Activated CD8-positive, alpha-beta memory T cell treated with anti-CD3 and anti-CD28 coated beads, Interleukin-2, amount 10 ng/mL, durations not matched to agents 7 days and 5 days (primary cell): ENCODE measurements at places on chromosomes 4 and X.

DNA sequence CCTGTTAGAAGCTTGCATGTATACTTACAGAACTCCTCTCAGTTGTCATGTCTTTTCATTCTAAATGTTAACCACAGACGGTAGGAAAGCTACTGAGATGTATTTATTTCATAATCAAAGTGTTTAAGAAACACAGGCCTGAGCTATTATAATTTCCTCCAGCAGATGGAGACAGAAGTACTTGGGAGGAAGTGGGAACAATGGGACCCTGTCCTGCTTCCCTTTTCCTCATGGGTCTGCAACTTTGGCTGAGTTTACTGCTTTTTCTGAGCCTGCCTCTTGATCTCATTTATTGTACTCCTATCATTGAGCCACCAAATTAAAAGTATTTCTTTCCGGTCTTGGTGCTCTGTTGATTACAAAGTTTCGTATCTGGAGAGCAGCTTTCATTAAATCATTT lies 67.7 kb upstream of the SPANXN2 start:
- no peak for DNase-seq

GRCh38 chr4:8439168-8439567 lies 1.4 kb downstream of the ACOX3 start:
- no peak for DNase-seq

- no peak for DNase-seq
These were observed 56.2 kb downstream of the RTL9 start for GRCh38 chrX:110414679-110415439.

DNA sequence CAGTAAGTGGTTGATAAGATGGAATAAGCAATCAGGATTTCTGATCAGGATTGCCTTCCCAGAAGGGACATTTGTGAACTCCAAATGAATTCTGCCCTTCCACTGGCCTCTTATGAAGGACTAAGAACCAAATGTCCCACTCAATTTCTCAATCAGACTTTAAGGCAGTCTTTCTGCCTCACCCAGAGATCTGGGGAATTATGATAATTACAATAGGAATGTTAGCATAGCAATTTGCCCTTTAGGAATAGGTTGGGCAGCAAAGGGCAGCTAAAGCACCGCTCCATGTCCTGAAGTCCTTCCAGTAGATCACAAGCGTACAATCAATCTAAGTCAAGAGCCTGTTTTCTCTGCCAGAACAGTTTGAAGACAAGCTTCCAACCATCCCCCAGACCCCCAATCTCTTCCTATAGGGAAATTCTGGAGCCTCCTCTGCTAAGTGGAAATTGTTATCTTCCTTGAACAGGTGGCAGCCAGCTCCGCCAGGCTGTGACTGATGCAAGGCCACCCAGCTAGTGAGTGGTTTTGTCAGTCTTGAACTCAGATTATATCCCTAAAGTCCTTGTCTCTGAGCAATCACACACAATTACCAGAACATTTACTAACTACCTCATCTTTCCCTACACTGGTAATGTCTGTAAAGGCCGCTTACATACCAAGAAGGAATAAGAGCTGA lies 18.6 kb downstream of the NKX3-2 start:
- no peak for DNase-seq

GRCh38 chrX:39398215-39398962 lies 597.1 kb downstream of the MID1IP1 start:
- DNase-seq = no peak

DNA sequence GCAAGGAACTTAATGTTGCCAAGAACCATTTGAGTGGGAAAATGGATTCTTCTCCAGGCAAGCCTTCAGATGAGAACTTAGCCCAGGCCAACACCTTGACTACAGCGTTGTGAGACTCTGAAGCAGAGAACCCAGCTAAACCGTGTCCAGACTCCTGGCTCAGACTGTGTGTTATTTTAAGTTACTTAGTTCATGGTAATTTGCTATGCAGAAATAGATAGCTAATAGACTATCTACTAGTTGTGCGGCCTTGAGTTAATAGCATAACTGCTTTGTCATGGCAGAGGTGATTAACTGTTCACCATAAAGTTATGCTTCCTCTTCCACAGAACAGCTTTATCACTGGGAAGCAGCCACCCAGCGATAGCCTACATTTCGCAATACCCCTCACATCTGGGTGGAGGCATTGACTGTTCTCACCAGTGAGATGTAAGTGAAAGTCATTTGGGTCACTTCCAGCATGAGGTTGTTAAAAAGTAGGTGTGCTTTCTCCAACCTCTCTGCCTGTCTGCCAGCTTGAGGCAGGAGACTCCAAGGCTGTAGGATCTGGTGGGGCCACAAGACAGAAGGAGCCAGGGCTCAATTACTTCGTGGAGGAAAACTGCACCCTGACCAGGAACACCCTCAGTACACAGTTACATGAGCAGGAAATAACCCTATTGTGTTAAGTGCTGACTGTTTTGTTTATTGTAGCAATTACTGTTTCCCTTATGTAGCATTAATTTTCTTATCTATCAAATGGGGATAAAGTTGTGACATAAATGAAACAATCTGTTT lies 94.2 kb downstream of the GPAT3 start:
- DNase-seq = no peak

DNA sequence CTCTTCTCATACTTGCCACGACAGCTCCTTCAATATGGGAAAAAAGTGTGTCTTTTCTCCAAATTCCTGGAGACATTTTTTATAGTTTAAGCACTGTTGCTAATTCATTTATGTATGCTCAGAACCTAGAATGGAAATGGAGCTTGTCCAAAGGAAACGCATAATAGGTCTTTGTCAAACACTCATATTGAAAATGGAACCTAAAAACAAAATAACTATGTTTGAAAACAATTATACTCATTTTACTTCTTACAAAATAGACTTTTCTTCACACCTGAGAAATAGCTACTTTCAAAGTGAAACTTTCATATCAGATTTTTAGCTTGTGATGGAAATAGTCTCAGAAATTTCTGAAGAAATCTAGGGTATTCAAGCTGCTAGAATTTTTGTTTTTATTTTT lies 529.7 kb upstream of the BOD1L1 start:
- no peak for DNase-seq

GRCh38 chrX:50618788-50619558 lies 148.3 kb upstream of the DGKK start:
- no peak for DNase-seq

- no peak for DNase-seq
These were observed 7.7 kb downstream of the LAP3 start for GRCh38 chr4:17584521-17585213.

DNA sequence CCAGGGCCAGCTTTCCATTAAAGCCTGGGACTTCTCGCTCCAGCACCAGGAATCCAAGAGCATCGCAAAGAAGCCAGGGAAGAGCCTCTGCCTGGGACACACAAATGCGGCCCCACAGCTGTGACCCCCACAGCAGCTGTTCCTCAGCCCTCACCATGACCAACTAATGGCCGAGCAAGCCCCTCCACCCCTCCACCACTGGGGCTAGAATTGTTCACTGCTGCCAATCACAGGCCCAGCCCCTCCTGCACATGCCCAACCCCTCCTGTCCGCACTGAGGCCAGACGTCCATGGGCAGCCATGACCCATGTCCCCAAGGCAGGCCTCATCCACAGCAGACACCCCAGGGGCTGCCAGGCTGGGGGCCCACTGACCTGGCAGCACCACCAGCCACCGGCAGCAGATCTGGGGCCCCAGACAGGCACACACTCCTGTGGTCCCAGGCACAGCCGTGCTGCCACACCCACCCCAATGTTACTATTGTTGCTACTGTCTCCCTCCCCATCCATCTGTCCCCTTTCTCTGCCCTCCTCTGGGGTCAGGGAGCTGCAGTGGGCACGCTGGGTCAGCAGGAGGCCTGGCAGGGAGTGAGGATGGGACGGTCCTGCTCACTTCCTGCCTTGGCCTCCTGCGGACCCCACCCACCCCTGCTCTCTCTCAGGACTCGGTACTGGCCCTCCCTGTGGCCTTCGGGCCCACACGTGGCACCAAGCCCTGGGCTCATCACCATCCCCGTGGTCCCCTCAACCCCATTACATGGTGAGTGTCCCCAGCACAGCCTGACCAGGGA lies 56.0 kb downstream of the ZFYVE28 start:
- DNase-seq = no peak

DNA sequence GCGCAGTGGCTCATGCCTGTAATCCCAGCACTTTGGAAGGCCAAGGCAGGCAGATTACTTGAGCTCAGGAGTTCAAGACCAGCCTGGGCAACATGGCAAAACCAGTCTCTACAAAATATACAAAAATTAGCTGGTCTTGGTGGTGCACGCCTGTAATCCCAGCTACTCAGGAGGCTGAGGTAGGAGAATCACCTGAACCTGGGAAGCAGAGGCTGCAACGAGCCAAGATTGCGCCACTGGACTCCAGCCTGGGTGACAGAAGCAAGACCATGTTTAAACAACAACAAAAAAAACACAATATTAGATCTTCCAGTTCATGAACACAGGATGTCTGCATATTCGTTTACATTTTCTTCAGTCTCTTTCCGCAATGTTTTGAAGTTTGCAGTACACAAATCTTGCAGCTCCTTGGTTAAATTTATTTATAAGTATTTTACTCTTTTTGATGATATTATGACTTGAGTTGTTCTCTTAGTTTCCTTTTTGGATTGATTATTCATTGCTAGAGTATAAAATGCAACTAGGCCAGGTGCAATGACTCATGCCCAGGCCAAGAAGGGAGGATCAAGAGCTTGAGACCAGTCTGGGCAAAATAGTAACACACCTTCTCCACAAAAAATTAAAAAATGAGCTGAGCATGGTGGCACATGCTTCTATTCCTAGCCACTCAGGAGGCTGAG lies 30.4 kb upstream of the ABCG2 start:
- no peak for DNase-seq

- no peak for DNase-seq
These were observed 83.6 kb downstream of the JAKMIP1 start for GRCh38 chr4:6116696-6117285.

- DNase-seq = no peak
These were observed 284.0 kb upstream of the ZFP42 start for GRCh38 chr4:187711586-187711985.

GRCh38 chr4:181684310-181684709 lies 558.9 kb upstream of the TENM3 start:
- no peak for DNase-seq

- DNase-seq = peak; percentile 46
These were observed 63.4 kb downstream of the NUDT10 start for GRCh38 chrX:51395810-51396728.

DNA sequence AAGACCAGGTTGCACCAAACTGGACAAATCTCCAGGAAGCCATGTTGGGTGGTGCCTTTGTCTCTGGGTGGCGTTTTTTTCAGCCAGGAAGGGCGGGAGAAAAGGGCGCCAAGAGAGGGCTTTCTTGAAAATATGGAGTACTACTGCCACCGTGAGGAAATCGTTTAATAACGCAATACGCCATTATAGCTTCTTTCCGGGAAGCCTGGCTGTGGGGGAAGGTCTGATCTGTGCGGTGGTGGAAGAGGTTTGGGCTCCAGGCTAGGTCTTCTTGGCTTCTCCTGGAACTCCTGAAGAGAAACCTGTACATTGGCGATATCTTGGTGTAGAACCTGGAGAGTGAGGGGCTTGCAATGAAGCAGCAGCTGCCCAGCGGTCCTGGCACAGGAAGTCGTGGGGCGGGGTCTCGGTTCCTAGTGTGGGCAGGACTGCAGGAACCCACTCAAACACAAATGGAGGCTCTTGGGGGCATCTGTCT lies 202.7 kb downstream of the OR13H1 start:
- no peak for DNase-seq

DNA sequence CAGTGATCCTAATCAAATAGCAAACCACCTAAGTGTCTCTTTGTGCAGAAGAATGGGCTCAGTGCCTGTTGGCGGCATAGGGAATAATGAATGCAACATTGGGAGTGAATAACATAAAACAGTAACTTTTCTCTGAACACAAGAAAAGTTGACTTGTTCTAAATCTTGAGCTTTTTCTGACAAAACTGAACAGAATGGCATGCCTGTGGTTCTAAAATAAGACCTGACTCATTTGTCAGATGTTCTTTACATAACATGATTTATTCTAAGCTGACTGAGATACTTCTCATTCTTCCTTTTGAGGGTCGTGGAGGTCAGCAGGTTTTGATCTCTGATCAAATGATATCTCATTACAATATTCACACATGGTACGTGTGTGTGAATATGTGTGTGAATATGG lies 165.4 kb upstream of the WDR1 start:
- DNase-seq = no peak

GRCh38 chr4:20313237-20314030 lies 61.7 kb downstream of the SLIT2 start:
- no peak for DNase-seq

DNA sequence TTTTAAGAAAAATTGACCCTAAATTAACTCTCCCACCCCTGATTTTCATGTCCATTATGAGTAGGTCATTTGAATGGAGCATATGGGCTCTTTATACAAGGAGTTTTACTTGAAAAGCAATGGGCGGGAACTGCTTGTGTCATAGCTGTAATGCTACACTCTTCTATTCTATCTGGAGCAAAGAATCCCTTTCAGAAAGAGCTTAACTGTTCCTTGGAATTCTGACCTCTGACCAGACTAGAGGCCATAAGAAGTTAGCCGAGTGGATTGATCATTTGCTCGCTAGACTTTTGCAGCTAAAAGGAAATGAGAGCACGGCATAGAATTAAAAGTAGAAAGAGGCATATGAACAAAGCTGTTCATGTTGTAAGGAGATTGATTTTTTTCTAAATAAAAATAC lies 79.1 kb downstream of the DOCK11 start:
- DNase-seq = no peak

- no peak for DNase-seq
These were observed 983.2 kb upstream of the IGFBP7 start for GRCh38 chr4:58093352-58093751.

DNA sequence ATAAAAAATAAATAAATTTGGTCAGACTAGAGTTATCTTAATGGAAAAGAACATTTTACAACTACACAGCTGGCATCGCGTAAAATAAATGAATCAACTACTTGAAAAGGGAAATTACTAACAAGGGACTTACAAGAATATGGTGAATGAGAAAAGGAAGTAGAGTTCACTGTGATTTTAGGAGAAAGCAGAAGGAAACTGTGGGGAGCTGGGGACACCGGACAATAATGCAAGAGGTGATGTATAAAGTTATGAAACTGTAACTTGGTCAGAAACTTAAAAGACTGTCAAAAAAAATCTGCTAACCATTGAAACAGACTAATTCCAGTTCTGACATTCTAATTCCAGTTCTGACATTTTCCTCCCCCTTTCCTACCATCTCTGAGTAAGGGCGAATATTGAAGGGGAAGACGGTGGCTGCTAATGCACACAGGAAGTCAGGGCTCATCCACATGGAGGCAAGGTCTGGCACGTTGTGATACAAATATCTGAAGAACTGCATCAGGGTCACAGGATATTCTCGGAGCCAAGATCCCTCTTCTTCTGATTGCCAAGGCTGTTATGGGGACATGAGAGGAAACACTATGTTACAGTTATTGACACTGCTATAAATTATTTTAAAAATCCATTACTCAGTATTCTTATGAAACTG lies 170.5 kb downstream of the CDS1 start:
- DNase-seq = no peak
